ENCODE measurements at places on chromosomes 4 and X.
A peak's percentile ranks its signal among the peaks of the same experiment; 100 is the strongest.

DNA sequence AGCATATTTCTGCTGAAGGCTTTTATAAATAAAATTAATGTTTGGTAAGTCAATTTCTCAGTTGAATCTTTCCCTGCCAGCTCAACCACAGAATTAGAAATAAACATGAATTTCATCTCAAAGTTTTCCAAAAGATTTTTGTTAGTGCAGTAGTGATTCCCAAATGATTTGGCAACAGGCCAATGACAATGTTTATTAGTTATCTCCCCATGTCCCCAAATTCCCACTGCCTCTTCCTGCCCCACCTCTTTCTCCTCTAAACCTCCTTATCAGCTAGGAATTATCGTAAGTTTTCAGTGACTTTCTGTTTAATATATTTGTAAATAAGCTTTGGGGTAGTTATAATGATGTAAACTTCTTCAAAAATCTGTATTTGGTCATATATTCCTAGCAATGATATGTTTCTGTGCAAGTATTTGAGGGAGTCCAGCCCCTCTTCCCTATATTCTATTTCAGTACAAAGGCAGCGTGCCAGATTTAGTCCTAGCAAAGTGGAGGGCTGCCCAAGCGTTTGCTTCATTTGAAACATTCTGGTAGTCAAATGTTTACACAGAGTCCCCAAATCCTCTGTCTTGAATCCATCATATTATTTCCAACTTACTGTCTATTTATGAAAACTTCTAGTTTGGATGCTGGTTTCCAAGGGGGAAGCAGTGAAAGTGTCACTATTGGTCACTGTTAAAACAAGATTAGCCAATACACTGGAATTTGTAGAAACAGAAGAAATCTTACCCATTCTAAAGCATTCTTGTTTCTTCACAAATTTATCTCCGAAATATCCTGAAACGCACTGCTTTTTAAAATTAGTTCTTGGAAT, 33.7 kb upstream of the ANKRD50 start:
- no peak for DNase-seq

DNA sequence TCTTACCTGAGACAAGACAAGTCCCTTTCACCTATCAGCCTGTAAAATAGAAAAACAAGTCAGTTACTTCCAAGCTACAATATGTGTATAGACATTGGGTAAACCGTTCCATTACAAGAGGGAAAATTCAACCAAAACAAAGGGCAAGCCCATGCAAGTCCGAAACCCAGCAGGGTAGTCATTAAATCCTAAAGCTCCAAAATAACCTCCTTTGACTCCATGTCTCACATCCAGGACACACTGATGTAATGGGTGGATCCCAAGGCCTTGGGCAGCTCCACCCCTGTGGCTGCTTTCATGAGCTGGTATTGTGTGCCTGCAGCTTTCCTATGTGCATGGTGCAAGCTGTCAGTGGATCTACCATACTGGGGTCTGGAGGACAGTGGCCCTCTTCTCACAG, 14.7 kb upstream of the FAM47B start:
- no peak for DNase-seq

- no peak for DNase-seq
Measured at GRCh38 chr4:54445866-54446265, 211.9 kb upstream of the KIT start.

GRCh38 chr4:40699648-40700047, 50.1 kb upstream of the NSUN7 start:
- DNase-seq = no peak

DNA sequence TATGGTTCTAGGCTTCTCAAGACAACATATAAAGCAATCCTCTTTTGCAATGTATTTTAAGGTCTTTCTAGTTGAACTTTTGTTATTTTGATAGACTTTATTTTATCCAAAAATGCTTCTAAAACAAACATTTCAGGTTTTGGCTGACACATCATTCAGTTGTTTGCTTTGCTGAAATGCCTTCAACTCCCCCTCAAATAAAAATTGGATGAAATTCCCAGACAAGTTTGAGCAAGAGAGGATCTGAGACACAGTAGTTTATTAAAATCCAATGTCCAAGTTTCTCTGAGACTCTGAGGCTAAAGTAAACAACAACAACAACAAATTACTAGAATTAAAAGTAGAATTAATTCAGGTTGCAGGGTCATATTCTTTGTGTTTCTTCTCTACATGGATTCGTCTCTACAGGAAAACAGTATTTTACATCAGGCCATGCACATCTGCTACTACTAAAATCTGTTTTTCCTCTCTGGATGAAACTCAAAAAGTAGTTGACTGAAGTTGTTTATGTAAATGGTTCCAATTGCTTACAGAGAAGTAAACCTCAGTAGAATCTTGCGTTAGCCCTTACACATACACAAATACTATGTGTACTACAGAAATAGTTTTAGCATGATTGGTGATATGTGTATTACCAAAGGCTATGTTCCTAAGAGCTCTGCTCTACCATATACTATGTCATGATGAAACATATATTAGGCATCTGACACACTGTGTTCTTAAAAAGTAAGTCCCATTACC, 64.9 kb downstream of the PRSS12 start:
- DNase-seq = no peak

DNA sequence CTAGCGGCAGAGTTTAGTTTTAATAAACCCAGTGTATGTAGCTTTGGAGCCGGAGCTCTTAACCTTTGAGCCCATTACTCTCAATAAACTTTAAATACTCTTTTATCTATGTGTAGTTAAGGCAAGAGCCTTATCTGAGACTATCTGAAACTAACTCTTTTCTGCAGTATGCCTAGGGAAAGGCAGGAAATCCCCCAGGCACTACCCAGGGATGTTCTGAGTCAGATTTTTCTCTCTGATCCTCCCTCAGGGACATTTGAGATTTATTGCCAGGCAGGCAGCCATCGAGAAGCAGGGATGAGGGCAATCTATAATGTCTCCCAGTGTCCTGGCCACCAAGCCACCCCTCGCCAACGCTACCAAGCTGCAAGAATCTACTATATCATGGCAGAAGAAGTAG, 39.1 kb downstream of the HEPH start:
- DNase-seq = no peak

- no peak for DNase-seq
Measured at GRCh38 chr4:139641218-139641617, 24.4 kb upstream of the MGST2 start.

GRCh38 chr4:5989236-5990225, 28.7 kb downstream of the C4orf50 start:
- DNase-seq = no peak

GRCh38 chr4:120000591-120001296, 65.9 kb downstream of the MAD2L1 start:
- no peak for DNase-seq

DNA sequence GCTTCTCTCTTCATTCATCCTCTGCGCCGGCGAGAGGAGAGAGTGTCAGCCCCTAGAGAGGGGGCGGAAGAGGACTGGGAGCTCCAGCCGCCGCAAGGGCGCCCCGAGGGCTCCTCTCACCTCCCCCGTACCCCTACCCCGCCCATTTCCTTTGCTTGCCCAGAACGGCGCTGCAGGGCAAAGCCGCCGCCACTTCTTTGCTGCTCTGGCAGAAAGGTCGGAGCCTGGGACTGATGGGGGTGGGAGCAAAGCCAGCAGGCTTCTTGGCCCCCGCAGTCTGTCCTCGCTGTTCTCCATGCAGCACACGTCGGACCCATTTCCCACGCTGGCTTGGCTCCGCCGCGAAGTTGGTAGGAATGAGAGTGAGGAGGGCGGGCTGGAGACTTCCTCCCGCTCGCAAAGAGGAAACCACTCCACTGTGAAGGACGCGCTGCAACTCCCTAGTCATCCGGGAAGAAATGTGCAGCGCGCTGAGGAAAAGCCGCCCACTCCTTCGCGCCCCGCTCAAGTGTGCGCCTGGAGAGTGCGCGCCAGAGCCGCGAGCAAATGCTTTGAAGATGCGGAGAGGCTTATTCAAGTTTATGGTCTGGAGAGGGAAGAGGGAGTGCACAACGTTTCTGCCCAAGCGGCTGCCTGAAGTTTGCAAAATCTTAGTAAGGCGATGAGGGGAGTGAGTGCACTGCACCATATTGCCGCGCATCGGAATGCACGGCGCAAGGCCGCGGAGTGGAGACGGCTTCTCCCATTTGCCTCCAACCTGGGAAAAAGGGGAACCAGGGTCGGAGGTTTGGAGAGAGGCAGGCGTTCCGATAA, 2.8 kb upstream of the PCDH7 start:
- DNase-seq = peak; percentile 65

GRCh38 chrX:134948333-134949241, 42.2 kb upstream of the SMIM10 start:
- no peak for DNase-seq

- DNase-seq = no peak
Measured at GRCh38 chr4:15470128-15470475, 420 bp downstream of the CC2D2A start.
